Stimulated activated CD4-positive, alpha-beta T cell treated with anti-CD3 and anti-CD28 coated beads, TNF-alpha, amount 100 ng/mL, for 48 hours (primary cell): ENCODE measurements at places on chromosomes 11 and 22.

DNA sequence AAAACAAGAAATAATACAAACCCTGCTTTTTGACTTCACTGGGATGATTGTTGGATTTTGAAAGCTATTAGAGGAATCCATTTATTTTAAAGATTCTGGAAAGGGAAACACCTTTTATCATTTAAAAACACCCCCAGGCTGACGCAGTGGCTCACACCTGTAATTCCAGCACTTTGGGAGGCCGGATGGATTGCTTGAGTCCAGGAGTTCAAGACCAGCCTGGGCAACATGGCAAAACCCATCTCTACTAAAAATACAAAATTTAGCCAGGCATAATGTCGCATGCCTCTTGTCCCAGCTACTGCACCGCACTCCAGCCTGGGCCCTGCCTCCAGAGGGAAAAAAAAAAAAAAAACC, 317 bp upstream of the SCN2B start:
- DNase-seq: no peak

DNA sequence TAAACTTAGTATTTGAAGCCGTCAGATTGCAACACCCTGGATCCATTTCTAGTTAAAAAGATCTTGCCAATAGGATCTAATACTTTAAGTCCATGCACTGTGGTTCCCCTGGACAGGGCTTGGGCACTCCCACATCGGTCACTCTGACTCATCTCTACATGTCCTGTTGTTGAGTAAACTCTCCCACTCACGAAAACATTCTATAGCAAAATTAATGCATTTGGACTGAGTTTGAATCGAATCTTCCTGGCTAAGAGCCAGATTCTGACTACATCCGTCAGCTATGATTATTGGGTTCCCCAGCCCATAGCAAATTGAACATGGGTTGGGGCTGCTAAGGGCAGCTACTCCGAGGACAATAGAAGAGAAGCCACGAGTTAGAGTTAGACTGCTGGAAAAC, 182.1 kb upstream of the SORL1-AS1 start:
- DNase-seq: no peak

DNA sequence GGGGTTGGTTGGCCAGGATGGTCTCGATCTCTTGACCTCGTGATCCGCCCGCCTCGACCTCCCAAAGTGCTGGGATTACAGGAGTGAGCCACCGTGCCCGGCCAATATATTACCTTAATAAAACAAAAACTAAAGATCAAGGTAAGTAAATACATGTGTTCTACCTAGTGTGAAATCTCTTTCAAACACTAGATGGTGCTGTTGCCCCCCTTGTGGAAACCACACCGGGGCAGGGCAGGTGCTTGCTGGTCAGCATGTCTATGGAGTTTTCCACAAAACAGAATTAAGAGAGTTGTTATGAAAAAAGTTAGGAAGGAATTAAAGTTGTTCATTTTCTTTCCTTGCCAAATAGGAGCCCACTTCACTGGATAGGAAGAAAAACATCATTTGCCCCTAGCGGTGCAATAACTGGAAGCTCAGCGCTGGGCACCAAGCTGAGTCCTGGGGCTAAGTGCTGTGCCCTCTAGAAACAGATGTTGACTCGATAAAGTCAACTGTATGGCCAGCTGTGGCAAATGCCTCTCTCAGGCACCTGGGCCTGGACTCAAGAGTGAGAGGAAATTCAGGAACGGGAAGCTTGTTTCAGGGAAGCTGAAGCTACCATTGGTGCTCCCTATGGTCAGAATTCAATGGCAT, 6.3 kb upstream of the KCNJ5 start:
- DNase-seq: no peak

GRCh38 chr11:134449713-134450112, 37.7 kb upstream of the B3GAT1 start:
- DNase-seq: no peak

DNA sequence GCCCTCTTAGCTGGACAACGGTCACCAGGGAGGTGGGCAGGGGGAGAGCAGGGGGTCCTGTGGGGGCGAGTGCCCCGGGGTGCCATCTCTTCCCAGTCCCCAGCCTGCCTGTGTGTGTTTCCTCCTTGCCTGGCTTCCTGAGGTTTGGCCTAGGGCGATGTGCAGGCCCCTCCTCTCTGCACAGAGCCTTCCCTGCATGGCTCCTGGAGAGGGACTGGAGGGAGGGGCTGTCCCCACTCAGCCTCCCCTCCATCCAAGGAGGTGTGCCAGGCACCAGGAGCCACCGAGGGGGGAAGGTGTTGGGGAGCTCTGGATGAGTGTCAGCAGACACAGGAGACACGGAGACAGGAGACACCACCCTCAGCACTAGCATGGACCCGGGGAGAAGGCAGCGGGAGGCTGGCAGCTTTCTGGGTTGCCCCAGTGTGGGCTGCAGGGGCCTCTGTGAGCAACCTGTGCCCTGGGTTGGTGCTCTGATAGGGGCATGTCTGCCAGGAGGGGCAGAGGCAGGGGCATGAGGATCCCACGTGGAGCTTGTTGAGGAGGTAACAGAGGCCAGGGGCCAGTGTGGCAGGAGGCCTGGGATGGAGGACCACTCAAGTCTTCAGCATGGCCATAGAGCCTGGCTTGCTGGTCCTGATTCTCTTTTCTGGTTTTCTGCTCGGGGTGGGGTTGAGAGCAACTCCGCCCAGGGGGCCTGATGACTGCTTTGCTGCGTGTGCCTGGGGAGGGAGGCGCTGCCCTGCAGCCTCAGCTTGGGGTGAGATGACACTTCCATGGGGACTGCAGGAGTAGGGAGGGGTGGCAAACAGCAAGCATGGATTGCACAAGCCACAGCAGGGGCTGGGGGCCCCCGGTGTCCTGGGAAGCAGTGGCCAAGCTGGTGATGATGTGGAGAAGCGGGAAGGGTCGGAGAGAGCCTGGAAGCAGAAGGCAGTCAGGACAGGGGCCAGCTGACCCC, 78.8 kb downstream of the ST3GAL4 start:
- no peak for DNase-seq

- no peak for DNase-seq
These were observed 11.0 kb upstream of the PLAAT2 start for GRCh38 chr11:63573881-63574855.

GRCh38 chr11:93166194-93166593, 31.6 kb downstream of the SLC36A4 start:
- DNase-seq: no peak

- DNase-seq: no peak
These were observed 46.6 kb upstream of the CTSC start for GRCh38 chr11:88384004-88384668.

- DNase-seq: no peak
These were observed 44.4 kb downstream of the CHRDL2 start for GRCh38 chr11:74686792-74687191.

DNA sequence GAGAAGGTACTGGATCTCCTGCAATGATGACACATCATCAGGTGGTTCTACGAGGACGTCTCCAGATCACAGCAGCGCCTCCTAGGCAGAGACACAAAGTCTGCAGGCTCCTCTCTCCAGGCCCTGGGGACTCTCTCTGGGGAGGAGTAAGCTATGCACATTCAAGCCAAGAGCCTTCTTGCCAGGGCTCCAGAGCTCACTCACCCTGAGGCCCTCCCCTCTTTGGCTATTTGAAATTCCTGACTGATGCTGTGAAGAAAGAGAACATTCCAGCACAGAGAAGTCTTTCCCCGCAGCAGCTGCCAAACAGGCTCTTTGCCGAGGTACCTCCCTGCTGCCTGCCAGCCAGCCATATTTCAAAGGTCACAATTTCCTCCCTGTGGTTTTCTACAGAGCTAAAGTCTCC, 204.9 kb downstream of the CSNK2A3 start:
- no peak for DNase-seq

GRCh38 chr22:33519071-33519973, 401.0 kb downstream of the LARGE1 start:
- no peak for DNase-seq

DNA sequence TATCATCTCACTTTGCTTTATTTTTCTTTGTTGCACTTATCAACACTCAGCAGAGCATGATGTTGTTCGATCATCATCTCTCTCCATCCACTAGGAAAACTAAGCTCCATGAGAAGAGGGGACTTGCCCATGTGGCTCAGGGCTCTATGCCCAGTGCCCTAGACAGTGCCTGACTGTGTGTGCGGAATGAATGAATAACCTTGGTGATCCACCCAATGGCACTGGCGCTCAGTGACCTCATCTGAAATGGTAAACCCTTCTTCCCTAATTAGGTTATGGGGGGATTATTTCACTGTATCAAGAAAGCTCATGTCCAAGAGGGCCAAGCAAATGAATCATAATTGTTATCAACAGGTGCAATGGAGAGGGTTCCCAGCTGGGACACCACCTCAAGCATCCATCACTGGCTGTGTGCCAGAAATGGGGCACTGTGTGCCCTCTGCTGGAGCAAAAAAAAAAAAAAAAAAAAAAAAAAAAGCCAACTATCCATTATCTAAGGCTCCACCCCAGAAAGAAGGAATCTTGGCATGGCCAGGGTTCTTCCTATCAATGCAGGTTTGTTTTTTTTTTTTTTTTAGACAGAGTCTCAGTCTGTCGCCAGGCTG, 172.6 kb downstream of the LARGE1 start:
- DNase-seq: no peak

GRCh38 chr11:63536669-63537292, at the start of gene PLAAT4:
PLAAT4 (plus strand) TSS chr11:63536808; CDS start chr11:63536869, 61 bp downstream.
- no peak for DNase-seq

GRCh38 chr11:75432911-75433321, at the start of gene KLHL35:
KLHL35 (minus strand) TSS chr11:75433203; CDS start chr11:75430629, 2,574 bp downstream.
- no peak for DNase-seq

DNA sequence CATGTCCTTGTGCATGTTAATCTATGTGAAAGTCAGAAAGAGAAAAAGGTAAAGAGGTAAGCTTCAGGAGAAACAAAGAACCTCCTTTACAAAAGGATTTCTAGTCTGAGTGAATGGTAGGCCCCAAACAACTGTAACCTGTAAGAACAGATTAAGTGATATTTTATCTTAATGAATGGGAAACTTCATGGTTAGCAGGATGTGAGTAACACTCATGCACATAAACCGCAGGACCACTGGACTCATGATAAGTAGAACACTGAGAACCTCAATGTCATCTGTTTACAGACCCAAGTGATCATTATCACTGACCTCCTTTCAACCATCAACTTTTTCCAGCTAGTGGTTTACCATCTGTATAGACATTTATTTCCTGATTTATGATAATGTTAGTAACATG, 19.9 kb downstream of the OR8G5 start:
- DNase-seq: no peak

DNA sequence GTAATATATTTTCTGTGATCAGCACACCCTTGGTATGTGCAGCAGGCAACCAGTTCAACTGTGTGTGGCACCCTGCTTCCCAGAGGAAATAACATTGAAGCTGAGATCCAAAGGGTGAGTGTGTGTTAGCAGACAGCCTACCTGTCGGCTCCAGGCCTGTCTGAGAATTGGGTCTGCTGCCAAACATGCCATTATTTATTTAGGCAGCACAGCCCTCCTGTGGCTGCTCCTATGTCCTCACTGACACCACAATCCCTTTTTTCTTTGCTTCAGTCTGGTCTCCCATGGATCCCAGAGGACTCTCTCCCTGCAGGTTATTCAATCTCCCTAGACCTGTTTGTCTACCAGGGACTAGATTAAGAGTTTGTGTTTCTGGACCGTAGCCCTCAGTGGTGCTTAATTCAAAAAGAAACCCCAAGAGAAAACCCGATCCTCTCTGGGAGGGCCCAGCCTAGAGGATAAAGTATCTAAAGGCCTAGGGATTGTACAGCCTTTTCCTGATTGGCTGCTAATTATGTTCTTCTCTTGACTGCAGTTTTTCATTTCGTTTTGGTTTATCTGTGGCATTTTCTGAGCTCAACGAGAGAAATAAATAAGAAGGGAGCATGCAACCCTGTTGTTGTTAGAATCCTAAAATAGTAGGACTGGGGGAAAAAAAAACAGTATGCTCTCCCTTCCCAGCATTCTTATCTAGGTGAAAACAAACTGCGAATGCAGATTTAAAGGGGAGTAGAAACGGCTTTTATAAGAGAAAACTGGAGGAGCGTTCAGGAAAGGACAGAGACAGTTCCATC, 24.1 kb downstream of the KCNE3 start:
- DNase-seq: no peak

DNA sequence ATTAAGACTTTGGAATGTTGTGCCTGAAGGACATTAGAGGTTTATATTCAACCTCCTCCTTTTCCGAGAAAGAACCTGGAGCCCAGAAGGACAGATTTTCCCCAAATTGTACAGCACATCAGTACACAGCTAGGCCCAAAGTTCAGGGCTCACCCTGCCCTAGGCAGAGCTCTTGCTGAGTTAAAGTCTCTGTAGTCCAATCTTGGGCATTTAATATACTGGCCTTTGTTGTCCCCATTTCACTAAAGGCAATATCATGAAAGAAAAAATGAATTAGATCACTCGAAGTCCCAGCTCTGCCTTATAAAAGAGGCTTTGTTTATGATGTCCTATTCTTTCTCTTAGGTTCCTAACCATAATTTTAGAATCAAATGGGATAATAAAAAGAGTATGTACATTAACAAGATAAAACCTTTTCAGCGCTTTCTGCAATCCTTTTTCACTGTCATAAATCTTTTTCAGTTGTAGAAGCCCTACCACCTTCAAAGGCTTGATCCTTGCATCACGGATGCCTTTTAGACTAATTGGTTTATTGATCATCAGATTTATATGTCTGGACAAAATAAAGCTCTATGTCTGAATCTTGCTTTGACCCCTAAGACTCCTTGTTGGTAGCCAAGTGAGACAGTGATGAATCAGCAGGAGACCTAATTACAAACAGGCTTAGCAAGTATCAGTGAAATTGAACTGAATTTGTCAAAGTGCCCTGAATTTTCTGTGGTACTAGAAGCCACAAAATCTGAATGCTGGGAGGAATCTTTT, 39.8 kb downstream of the RELT start:
- DNase-seq: no peak

DNA sequence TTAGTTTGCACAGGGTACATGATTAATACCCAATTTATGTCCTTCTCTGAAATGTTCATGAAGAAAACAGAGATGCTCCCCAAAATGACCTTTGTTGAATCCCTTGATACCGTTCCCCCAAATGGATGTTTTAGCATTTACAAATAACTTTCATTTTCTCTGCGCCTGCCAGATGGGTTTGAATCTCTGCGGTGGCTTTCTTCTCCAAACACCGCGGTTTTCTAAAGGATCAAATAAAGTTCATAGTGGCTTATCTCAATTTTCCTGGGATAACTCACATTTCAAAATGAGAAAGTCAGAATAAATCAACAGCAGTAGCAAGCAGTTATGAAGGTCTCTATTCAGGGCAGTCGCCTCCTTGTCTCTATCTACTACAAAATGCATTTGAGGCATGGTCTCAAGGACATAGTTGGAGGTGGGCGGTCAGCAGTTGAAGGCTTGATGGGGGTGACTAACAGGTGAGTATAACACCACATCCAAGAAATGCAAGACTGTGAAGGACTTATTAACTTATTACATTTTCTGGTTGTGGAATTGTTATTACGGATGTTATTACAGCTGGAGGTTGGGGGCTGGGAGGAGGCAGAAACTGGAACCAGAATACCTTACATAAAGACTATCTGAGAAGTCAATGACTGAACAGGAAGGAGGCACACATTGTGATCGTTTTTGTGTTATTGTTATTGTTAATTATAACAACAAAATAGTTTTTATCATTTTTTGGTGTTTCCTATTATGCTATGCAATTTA, 1513.3 kb downstream of the FAM181B start:
- DNase-seq: no peak

DNA sequence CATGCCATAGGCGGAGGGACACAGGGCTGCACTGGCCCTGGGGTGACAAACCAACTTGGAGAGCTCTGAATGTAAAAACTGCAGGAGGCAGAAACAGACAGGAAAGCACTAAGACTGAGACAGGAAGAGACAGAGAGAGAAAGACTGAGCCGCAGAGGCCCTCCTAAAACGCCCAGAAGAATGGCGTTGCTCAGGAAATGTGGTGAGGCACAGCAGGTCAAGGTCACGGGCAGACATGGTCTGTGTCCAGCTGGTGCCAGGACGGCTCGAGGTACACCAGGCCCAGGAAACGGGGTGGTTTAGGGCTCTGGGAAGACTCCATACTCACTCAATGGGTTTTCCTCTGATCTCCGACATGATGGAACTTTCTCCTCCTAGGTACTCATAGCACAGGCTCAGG, 29.1 kb downstream of the MAFF start:
- no peak for DNase-seq
